ENCODE measurements at places on chromosomes 1 and 21.

DNA sequence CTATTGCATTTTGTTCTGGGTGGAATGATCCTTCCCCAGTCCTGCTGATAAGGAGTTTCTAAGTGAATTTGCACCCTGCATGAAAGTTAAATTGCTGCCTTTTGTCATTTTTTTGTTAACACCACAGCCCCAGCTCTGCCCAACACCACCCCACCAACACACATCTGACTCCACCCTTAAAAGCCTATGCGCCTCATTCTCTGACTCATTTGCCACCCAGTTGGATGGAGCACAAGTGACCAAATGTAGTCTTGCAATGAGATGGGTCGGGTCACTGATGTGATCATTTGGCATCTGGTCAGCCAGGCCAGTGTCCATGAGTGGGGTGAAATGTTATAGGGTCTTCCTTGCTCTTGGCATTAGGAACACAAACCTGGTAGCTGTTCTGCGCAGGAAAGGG is 256.8 kb downstream of the KAZN start:
- DNase-seq = no peak

DNA sequence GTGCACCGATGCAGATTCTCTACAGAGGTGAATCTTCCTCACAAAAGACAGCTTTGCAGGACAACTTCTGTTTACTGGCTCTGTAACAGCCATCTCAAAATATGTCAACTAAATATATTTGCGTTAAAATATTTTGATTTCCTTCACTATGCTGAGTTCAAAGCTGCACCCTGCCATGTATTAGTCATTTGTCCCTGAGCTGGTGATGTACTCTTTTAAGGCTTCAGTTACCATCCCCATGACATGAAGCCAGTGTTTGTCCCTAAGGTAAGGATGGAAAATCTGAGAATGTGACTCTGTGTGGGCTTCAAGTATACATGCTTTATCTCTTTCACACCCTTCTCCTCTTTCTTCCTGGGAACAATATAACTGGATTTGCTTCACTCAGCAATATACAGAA is 70.2 kb upstream of the BTG3 start:
- no peak for DNase-seq

GRCh38 chr1:63787875-63788274 is 14.1 kb downstream of the ROR1 start:
- DNase-seq = no peak

DNA sequence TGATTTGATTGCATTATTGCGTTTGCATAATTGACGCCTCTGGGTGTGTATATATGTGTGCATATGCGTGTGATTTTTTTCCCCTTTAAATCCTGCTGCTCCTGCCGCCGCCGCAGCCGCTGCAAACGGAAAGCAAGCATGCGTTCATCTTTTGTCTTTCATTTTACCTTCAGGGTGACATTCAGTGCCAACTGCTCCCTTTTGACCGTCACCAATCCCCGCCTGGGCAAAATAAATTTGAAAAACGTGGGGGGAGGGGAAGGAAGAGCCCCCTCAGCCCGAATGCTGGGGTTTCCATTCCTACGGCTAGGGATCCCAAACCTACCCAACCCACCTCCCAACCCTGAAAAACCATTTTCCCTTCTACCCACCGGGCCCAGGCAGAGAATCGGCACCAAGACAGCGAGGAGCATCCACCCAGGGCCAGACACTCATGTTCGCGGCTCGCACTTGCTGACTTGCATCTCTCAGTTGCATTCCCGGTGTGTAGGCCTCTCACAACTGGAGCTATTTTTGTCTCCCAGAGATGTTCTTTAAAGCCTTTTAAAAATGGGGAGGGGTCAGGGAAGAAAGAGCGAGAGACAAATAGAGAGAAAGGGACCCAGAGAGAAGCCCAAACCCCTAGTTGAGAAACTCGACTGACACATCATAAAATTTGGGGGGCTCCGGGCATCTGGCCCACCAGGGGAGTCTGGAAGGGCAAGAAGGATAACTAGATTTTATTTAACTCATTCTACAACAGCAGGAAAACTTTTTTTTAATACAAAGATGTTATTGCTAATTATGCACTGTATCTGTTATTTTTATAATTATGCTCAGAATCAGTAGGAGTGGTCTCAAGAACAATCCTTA is 367.1 kb upstream of the ESRRG start:
- no peak for DNase-seq

DNA sequence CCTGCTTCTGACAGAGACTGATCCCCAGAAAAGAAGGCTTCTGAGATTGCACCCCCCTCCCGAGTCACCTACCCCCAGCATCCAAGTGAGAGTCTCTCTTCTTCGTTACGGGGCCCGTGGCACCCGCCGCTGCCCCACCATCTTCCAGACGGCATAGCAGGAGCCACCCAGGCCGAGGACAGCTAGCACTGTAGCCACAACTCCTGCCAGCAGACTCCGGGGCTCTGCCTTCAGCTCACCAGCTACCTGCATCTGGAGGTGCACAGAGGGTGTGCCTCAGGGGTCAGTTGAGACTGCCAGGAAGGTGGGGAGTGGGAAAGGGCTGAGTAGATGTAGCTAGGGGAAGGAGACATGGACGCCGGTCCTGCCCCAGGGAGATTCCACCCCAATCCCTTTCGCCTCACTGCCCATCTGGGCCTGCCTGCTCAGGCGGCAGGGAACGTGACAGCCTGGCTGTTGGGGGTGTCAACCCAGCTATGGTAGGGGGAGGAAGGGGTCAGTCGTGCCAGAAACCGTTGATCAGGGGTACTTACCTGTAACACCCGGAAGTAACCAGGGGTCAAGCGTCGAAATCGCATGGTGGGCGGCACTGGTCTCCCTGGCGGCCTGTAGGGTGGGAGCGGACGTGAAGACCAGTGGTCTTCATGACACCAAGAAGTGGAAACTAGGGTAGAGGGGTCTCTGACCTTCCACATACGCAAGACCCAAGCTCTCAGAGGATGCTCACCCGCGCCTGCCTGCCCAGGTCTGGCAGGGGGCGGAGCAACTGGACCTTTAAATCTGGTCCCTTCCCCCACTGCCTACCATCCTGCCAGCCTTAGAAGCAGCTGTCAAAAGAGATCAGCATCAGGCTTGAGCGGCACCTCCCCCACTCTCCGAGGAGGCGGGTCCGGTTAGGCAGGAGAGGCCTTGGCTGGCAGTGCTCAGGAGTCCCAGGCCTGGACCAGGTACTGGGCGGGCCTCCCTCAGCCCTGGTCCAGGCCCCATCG is at the start of gene ZNF593OS:
Gene ZNF593OS (minus strand): TSS at position 749 of the 989 bp plus-strand sequence. CDS start 171 bp downstream, at position 578.
- DNase-seq = no peak

DNA sequence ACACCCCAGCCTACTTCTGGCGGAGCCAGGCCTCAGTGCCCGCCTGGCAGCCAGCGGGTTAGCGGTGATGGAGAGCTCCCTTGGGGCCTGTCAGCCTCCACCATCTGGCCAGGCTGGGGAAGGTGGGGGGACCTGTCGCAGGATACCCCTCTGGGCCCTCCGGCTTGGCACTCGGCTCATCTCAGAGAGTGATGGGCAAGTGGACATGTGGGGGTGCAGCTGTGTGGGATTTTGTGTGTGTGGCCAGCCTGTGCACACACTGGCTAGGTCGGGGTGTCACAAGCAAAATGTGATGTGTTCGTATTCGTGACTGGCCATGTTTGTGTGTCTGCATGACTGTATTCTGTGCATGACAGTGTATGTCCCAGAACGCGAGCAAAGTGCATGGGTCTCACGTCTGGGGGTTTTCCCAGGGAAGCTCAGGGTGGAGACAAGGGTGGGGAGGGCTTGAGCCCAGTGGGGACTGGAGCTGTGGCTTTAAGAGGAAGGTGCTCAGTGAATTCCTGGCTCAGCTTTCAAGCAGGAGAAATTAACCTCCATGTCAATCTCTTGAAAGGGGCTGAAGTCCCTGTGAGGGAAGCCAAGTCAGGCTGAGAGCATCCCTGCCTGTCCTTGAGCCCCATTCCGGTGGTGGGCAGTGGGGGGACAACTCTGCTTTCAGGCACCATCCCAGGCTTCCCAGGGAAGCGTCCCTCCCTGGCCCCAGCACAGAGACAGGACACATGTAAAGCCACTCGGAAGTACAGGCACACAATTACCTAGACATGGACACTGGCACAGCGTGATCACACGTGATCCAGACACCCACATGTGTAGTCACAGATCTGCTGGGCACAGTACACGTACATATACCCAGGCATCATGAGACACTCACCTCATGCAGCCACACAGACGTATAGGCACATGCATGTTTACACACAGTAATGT is 21.1 kb upstream of the ADGRB2 start:
- DNase-seq = no peak

DNA sequence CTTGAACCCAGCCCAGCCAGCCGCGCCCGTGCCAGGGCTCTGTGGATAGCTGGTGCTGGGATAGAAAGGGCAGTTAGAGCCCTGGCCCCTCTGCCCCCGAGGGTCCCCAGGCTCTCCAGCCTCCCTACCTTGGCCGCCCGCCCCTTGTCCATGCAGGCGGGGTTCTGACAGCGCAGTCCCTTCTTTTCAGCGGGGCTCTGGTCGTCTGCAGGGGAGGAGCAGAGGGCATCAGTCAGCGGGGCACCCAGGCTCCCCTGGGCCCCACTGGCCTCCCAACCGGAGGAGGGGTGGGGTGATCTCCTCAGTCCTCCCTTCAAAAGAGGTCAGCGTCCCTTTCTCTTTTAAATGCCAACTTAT is 4.9 kb upstream of the PLEKHG5 start:
- no peak for DNase-seq

GRCh38 chr21:42080788-42081083 is 9.6 kb downstream of the UMODL1 start:
- DNase-seq = peak; percentile 68

GRCh38 chr1:42817976-42818375 is 779 bp upstream of the SVBP start:
- DNase-seq = no peak

DNA sequence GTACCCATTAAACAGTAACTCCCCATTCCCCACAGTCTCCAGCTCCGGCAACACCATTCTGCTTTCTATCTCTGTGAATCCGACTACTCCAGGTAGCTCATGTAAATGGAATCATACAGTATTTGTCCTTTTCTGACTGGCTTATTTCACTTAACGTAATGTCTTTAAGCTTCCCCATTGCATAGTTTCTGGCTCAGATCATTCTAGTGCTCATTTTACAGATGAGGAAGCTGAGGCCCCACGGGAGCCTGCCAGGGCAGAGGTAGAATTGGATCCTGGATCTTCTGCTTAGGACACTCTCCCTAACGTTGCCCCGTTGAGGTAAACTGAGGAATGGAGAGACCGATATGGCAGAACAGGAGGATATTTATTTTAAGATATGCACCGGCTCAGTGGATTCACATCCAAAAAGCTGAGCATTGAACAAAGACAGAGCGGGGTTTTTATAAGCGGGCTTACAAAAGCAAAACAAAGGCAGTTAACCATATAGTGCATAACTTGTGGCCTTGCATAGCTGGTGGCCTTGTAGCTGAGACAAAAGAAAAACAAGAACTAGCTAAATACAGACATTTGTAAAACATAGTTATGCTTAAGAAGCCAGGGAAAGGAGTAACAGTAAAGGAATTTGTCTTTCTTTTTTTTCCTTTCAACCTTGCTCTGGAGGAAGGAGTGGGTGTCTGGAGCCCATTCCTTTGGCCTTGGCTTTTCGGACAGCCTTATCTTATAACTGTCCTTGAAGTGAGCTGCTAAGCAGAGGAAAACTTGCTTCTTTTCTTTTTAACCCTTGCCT is 15.3 kb upstream of the KLHDC8A start:
- peak; percentile 88 for DNase-seq

DNA sequence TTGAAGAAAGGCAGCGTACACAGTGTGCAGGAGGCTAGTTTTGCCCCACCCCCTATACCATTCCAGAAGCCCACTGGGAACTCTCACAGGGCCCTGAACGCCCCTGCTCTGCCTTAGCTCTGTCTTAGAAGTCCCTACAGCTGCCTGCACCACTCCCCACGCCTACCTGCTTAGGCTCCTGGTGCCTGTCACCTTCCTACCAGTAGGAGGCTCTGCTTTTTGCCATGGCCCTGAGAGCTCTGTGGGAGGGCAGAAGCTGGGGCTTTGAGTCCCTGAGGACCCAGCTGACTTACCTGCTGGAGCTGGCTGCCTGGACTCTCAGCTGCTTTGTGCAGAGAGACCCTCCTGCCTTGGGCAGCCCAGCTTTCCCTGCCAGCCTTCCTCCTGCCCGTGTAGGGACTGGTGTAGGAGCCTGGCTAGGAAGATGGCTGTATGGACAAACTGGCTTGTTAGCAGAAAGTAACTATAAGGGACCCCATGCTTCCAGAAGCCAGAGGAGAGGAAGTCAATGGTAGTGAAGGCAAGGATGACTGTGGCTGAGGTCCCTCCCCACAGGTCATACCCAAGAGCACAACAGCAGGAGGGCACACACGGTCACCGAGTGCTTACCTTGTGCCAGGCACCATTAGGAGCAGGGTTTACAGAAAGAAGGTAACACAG is 9.8 kb upstream of the CELSR2 start:
- DNase-seq = peak; percentile 34

GRCh38 chr1:2203671-2204414 is 9.3 kb upstream of the FAAP20 start:
- DNase-seq = no peak

DNA sequence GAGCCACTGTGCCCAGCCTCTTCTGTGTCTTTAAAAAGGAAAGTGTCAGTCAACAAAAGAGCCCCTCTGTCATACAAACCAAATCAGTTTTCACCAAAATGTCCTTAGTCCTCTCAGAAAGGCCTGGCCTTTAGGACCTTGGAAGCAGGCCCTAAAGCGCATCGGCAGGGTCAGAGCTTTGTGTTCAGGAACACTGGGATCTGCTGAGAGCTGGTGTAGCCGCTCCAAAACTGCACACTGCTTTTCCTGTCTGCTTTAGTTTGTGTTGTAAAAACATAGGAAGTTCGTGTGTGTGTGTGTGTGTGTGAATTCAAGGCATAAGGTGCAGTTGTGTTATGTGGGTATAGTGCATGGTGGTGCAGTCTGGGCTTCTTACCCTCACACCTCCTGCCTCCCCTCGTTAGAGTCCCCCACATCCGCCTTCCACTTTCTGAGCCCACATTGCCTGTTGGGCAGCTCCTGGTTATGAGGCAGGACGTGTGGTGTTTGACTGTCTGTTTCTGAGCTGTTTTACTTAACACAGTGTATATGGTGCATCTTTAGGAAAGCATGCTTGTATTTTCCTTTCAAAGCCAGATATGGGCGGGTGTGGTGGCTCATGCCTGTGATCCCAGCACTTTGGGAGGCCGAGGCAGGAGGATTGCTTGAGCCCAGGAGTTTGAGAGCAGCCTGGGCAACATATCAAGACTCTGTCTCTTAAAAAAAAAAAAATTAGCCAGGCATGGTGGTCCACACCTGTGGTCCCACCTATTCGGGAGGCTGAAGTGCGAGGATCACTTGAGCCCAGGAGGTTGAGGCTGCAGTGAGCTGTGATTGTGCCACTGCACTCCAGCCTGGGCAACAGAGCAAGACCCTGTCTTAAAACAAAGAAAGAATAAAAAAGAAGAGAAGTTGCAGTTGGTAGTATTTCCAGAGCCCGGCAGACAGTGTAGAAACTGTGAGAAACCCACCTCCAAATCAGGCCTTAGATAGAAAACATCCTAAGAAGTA is 12.4 kb downstream of the IBA57 start:
- no peak for DNase-seq

All from brain microvascular endothelial cell (primary cell).